ENCODE measurements at places on chromosomes 3 and 15.
A peak's percentile ranks its signal among the peaks of the same experiment; 100 is the strongest.

DNA sequence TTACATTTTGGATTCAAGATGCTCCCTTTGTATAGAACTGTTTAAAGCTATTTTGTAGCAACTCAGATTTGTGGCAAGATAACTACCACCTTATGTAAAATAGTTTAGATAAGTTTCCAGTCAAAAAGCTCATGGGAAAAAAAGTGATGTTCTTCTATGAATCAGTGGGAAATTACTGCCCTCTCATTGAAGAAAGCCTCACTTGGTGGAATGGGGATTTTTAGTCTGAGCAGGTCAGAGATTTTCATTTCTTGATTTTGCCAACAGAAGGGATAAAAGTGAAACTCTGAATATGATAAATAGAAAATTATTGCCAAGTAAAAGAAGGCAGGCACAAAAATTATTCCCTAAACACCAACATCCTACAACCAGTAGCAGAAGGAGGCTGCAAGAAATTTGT, 25.8 kb upstream of the CSTA start:
- no peak for DNase-seq

- DNase-seq = no peak
Measured at GRCh38 chr15:52464040-52464439, 64.6 kb downstream of the MYO5A start.

- no peak for DNase-seq
Measured at GRCh38 chr3:108189440-108189839, 32.8 kb downstream of the IFT57 start.

DNA sequence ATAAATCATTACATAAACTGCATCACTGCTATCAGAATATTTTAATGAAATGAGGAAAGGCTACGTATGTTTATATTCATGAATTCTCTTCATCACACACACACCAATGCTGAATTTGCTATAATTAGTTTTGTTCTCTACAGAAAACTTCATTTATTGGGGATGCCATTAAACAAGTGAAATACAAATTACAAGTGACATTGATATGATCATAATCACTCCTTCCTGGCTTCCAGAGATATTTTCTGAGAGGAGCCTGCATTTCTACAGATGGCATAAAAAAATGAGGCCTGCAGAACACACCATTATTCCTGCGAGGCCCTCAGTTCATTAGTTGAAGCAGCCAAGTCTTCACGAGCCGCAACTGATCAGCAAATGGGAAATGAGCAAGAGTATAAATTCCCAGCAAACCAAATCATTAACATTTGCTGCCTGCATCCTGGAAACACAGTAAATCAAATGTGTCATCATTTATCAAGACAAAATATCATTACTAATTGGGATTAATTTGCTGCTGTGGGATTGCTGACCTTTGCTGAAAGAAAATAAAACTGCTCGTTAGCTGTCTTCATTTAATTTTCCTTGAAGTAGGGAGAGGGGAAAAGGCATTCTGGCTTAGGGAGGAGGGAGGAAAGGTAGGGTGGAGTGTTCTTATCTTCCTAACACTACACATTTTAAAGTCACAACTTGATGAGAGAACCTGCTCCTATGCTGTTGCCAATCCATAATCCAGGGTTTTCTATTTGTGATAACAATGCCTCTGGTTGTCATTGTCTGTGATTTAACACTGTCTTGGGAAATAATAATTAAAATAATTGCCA, 921.9 kb downstream of the SQOR start:
- no peak for DNase-seq

GRCh38 chr3:171829841-171830517, 13.2 kb upstream of the TMEM212 start:
- no peak for DNase-seq

DNA sequence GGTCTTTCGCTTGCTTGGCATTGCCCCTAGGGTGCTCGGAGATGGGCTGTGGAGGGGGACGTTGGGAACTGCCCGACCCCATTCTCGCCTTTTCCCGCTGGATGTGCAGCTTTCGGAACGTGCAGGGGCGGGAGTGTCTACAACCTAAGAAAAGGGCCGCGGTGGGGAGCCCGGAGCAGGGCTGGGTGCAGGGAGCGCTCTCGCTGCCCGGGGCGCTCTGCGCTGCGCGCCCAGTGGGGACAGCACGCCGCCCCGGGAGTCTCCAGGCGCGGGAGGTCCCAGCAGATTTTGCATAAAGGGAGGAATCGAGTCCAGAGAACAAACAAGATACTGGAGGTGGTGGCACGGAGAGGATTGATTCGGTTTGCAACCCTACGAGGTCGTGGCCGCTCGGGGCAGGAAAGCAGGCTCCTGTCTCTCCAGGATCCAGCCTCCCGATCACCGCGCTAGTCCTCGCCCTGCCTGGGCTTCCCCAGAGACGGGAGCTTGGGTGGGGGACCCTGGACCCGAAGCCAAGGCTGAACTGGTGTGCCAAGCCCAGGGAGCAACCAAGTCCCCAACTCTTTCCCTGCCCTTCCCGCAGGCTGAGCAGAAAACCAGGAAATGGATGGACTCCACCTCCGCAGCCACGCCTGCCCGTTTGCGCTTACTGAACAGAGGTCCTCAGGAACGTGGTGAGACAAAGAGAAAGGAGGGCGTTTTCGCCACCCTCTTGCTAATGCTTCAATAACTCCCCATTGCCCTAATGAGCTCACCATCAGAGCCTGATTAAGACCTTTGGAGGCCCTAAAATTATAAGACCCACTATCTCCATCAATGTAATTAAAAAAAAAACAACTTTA, 59.7 kb downstream of the NOX5 start:
- DNase-seq = no peak

- DNase-seq = no peak
Measured at GRCh38 chr3:128254967-128255366, 101.7 kb downstream of the EEFSEC start.

GRCh38 chr3:170226426-170226960, 4.3 kb downstream of the PRKCI start:
- DNase-seq = peak; percentile 16

- DNase-seq = no peak
Measured at GRCh38 chr15:100601163-100601562, 821 bp downstream of the LINS1 start.

- DNase-seq = no peak
Measured at GRCh38 chr15:28110481-28110881, 11.4 kb upstream of the OCA2 start.

GRCh38 chr15:67838789-67839332, 984 bp downstream of the RNU6-1 start:
- DNase-seq = no peak
